CD4-positive, alpha-beta T cell (primary cell): ENCODE measurements at places on chromosomes 11 and 22. TPM values are rescaled to one million over a fixed set of nuclear protein-coding genes. Genes with fewer than 3 reads are reported as not detected.

P2RY2 gene
- total RNA-seq, result not detected

LIF gene
- total RNA-seq, result 0.30 TPM

HEPHL1 gene
- total RNA-seq, result not detected

ST14 gene
- 0.31 TPM for total RNA-seq

DNA sequence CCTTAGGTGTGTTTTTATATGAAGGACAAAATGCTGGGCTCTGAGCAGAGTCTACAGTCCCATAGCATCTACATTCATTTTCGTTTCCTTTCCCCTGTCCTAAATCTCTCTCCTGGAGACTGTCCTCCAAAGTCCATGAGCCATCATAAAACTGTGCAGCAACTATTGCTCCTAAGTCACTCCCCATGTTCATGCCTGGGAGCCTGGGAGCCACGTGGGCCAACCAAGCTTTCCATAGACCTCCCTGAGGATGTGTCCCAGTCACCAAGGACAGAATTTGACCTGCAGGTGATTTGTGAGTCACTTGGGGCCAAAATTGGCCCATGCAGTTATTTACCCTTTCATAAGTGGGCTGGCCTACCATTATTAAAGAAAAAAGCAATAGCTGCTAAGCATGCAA lies 28.7 kb downstream of the EHF start:
- no peaks in the 10 kb centered on the region for H3K36me3 ChIP-seq
- no peak for DNase-seq
- no peak overlapping the region for H3K27ac ChIP-seq
- H3K4me1 ChIP-seq, result peaks cover 36% of the 10 kb centered on the region
- H3K4me3 ChIP-seq, result no peak overlapping the region

- no peak overlapping the region for H3K4me3 ChIP-seq
- H3K27me3 ChIP-seq, result peaks cover 3% of the 10 kb centered on the region
- H3K4me1 ChIP-seq, result peaks cover 21% of the 10 kb centered on the region
- no peaks in the 10 kb centered on the region for H3K36me3 ChIP-seq
These were observed 18.6 kb upstream of the WNT7B start for GRCh38 chr22:45995405-45996101.

- H3K27me3 ChIP-seq, result peaks cover 3% of the 10 kb centered on the region
- H3K36me3 ChIP-seq, result no peaks in the 10 kb centered on the region
- H3K27ac ChIP-seq, result no peak overlapping the region
- H3K4me1 ChIP-seq, result peaks cover 7% of the 10 kb centered on the region
These were observed 25.1 kb downstream of the ADAMTS8 start for GRCh38 chr11:130403271-130403804.
